ENCODE measurements at places on chromosomes 2 and 18.

DNA sequence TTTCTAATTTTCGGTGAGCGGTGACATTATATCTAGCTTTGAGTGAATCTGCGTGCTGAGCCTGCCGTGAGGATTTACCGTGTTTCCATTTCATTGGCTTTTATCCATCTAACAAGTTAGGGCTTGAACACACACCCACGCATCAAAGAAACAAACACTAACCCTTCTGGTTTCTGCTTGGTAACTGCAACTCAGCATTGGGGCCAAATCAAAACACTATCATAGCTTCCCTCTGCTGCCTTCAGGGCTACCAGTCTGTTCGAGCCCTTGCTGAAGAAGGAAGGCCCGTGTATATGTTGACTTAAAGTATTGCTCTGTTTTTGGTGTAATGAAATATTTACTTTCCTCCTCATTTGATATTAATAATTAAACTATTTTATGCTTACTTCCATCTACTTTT is 227.2 kb downstream of the PHLPP1 start:
- no peak for DNase-seq

GRCh38 chr2:28956415-28956826 is 24.7 kb upstream of the TOGARAM2 start:
- no peak for DNase-seq

GRCh38 chr18:31555971-31556747 is 35.5 kb upstream of the TTR start:
- DNase-seq, result no peak

DNA sequence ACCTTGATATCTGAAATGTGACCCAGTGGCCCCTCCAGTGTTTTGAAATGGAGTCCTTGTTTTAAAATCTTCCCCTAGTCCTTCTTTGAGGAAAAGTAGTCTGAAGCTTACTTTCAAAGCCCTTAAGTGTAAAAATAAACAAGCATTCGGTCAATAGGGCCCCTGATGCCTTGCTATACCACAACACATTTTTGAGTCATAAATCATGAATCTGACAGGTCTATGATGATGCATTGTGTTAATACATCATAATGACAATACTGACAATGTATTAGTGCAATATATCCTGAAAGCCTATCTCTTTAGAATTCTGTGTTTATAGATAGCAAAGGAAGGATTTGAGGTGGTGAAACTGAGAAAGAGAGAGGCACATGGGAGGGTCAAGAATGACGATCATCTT is 464.2 kb downstream of the MEIS1 start:
- DNase-seq, result no peak

GRCh38 chr2:205698286-205699268 is 16.3 kb downstream of the NRP2 start:
- DNase-seq, result no peak

DNA sequence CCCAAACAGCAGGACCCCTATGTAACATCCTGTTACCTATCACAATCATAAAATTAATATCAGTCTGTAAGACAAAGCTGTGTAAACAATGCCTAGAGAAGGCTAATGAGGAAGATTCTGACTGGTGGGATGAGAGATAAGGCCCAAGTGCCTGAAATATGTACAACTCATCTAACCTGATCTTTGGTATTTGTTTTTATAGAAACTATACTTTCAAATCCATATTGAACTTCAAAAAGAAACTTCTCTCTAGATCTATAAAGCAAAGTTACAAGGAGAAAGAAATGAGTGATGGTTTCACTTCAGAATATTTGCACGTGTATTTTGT is 36.1 kb upstream of the ITGA4 start:
- DNase-seq, result no peak

DNA sequence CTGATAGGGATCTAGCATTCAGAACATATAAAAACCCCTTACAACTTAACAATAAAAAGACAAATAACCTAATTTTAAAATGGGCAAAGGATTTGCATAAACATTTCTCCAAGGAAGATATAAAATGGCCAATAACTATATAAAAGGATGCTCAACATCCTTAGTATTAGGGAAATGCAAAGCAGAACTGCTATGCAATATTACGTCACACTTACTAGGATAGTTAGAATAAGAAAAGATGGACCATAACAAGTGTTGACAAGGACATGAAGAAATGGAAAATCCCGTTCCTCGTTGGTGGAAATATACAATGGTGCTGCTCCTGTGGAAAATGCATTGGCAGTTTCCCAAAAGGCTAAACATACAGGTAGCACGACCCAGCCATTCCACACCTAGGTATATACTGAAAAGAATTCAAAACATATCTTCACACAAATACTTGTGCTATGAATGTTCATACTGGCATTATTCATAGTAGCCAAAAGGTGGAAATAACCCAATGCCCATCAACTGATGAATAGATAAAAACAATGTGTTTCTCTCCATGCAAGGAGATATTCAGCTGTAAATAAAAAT is 48.2 kb upstream of the REV1 start:
- DNase-seq, result no peak

GRCh38 chr18:69648486-69648885 is 247.8 kb downstream of the DOK6 start:
- DNase-seq, result no peak

- no peak for DNase-seq
Observed at GRCh38 chr18:59459369-59460071, 100.5 kb upstream of the LMAN1 start.

- no peak for DNase-seq
Observed at GRCh38 chr2:150681120-150681804, 193.8 kb upstream of the RND3 start.

GRCh38 chr2:235053651-235054050 is 101.8 kb downstream of the SH3BP4 start:
- DNase-seq, result no peak

GRCh38 chr2:241379481-241380480 is 23.7 kb downstream of the FARP2 start:
- DNase-seq, result no peak

GRCh38 chr18:44777457-44778192 is 96.9 kb downstream of the SETBP1 start:
- DNase-seq, result no peak

GRCh38 chr2:213107728-213108127 is 43.7 kb downstream of the IKZF2 start:
- DNase-seq, result no peak

DNA sequence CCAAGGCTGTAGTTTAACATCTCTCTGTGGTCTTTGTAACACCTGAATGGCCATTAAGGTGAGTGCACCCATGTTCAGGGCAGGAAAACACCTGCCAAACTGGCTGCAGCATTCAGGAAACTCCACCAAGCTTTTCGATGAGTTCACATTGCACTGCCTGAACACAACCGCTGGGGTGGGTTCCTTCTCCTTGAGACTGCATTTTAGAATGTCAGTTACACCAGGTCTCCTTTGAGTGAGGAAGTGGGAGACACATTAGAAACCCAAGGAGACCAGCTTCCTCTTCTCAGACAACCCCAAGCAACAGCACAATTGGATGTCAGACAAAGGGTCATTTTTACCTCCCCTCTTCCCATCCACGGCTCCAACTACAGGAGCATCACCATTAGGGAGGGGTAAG is 35.2 kb downstream of the CYRIA start:
- no peak for DNase-seq

DNA sequence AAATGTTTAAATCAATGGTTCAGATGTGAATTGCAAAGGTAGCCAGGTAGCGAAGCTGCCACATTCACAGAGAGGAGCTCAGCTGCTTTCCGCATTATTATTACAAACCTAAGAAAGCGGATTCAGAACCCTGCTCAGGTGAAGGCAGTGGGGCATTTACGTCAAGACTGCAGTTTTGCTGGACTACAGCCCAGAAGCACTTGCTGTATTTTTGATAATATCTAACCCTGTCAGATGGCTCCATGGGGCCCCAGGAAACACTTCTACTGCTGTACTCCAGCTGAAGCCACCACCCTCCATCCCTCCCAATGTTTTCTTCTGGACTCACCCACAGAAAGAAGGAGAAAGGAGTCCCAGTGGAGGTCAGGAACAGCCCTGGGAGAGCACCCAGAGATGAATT is 96.9 kb downstream of the TPO start:
- DNase-seq, result no peak

DNA sequence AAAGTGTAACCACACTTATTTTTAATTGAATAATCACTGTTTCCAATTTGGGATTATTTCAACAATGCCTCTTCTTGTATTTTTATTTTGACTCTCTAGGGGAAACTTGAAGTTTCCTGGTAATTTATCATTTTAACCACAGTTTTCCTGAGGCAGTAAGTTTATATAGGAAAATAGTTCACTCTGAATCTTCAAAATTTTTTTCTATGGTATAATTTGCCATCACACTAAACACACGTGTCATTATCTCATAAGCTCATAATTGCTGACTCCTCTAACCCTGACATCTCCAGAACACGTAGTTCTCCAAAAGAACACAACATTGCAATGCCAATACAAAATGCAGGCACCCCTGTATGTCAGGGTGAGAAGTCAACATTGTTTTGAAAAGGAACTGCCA is 102.2 kb upstream of the FZD7 start:
- no peak for DNase-seq

DNA sequence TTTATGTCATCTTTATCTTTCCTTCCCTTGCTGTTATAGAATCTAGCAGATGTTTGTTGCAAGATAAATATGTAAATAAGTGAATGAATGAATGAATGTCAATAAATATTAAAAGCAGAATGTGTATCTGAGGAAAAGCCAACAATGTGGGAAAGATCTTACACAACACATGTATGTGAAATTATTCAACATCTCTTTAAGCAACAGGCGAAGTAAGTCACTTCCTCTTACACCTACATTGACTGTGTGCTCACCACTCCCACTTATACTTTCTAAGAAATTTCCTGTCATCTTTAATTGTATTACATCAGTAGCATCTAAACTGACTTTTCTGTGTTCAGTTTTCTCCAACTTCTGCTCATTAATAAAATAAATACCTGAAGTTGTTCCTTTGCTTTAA is 43.0 kb downstream of the RAD51AP2 start:
- no peak for DNase-seq

DNA sequence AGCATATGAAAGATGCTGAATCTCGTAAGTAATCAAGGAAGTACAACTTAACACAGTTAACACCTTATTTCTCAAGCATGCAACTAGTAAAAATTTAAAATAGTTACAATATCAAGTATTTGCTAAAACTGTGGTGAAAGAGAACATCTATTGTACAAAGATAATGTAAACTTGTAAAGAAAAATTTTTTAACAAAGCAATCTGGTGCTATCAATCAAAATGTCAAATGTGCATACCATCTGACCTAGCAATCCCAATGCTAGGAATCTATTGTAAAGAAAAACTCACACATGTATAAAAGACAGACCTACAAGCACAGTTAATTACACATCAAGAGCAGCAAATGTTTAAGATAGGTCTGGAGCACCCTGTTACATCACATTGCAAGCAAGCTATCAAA is 90.1 kb downstream of the SLC66A3 start:
- no peak for DNase-seq

DNA sequence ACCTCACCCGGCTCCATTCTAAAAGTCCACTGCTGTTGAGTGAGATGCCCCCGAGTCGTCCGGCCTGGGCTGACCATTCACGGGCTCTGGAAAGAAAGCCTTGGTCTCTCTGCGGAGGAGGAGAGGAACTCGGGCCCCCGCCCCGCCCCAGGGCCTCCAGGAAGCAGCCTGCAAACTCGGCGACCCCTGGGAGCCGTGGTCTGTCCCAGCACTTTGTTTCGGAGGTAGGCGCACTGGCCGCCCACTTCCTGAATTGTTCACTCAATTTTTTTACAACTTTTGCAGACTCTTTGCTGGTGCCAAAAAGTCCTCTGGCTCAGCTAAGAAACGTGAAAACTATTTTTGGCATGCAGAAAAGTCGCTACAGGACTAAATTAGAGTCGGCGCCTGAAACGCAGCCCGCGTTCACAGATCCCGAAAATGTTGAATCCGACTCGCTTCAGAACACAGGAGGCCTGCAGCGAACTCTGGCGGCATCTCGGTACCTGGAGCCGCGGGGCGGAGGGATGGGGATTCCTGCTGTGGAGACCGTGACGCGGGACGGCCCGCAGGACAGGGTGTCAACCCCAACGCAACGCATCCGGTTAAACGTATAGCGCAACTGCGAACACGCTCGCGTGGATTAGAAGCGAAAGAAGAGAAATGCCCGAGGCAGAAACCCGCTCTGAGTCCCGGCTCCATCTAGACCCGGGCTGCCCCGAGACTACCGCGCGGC is 1.5 kb downstream of the PXDN start:
- no peak for DNase-seq

DNA sequence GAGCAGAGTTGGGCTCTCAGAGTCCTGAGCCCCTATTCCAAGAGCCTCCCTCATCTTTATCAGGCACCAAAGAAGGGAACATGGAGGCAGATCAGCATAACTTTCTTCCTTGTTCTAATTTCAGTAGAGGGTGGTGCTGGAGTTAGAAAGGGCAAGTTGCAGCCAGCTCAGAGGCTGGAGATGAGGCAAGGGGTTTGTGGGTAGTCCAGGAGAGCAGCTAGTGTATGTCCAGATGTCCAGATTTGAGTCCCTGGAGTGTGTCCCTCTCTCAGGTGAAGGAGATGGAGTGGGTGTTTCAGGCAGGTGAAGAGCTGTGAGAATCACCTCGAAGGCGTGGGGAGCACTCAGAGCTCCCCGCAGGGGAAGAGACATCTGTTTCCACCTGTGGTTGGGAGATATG is 478 bp upstream of the PRKAG3 start:
- DNase-seq, result no peak

DNA sequence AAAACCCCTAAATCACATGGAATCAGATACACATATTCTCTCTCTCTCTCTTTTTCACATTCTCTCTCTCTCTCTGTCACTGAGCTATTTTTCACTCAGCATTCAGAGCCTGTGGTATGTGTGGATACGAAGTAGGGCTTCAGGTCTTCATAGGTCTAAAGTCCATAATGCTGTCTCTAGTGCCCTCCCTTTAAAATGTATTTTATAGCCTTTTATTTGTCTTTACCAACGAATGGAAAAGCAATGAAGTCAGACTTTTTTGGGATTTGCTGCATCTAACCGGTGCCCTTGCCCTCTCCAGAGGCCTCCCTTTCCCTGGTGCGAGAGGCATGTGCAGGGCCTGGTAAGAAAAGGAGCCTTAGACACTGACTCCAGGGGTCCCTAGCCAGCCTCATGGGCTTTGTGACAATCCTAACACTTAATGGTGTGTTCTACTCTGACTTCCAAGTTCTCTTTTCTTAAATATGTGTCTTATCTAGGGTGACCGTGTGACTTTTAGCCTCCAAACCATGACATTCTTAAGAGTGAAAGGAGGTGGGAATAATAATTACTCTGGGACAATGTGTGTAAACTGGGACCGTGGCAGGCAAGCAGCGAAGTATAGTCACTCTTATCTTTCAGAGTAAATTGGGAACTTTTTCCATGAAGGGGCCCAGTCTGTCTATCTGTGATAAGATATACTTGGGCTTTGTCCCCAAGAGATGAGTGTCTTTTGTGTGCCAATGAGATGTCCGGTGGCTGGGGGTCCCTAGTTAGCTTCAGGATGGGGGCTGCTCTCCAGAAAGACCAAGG is 101.1 kb downstream of the B3GNT2 start:
- no peak for DNase-seq

DNA sequence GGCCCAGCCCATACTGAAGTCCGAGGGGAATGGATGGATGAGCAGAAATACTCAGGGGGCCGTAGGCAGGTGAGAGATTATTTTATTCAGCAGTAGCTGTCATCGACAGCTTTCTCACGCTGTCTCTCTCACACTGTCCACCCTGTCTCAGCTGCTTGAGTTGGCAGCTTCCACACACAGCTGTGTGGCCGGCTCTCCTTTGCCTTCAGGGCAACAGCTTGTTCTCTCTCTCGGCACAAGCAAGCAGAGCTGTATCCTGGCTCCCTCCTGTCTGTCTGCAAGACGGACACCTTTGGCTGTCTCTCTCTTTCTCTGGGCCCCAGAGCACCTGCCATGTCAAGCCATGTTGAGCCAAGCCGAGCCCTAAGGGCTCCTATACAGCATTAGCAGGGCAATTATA is 9.8 kb upstream of the PAPOLG start:
- no peak for DNase-seq
